ENCODE measurements at places on chromosomes 4 and X. TPM values are rescaled to one million over a fixed set of nuclear protein-coding genes. Genes with fewer than 3 reads are reported as not detected.
A peak's percentile ranks its signal among the peaks of the same experiment; 100 is the strongest.

KLHL4 gene
- not detected for total RNA-seq

CCDC158 gene
- not detected for total RNA-seq

FOXO4 gene
- total RNA-seq: 10.7 TPM

TAF7L gene
- not detected for total RNA-seq

RNF128 gene
- total RNA-seq: not detected

ERAS gene
- not detected for total RNA-seq

GRPR gene
- total RNA-seq: not detected

SPOCK3 gene
- total RNA-seq: not detected

NPFFR2 gene
- total RNA-seq: not detected

PRSS12 gene
- total RNA-seq: not detected

ATP2B3 gene
- not detected for total RNA-seq

PPARGC1A gene
- total RNA-seq: not detected

GUCY1A1 gene
- not detected for total RNA-seq

GRCh38 chr4:7254736-7255487 is 62.6 kb downstream of the SORCS2 start:
- no peak for DNase-seq

GRCh38 chrX:117936118-117936517 is 180.5 kb downstream of the KLHL13 start:
- no peak for DNase-seq

DNA sequence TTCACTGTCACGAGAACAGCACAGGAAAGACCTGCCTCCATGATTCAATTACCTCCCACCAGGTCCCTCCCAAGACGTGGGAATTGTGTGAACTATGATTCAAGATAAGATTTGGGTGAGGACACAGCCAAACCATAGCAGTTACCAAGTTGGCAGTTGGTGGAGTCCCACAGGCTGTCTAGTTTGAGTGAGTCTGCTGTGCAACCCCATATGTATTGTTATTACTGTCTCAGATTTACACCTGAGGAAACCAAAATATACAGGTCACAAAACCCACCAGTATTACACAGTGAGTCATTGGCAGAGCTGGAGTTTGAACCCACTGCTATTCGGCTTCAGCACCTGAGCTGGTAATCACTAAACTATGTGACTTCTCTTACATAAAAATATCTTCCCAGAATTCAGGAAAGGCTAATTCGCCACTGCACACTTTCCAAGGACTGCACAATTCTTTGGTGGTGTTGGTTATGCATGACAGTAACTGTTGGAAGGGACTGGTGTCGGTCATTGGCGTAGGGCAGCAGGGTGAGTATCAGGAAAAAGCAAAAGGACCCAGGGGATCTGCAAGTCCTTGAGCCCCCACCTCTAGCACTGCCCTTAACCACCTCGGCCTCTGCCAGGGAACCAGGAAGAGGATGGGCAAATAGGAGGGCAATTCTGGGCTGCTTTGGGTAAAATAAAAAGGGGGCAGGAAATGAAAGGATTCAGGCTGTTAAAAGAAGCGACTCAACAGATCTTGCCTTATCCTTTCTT is 110.1 kb downstream of the USP46 start:
- no peak for DNase-seq

- DNase-seq: no peak
Observed at GRCh38 chr4:37223732-37224131, 20.8 kb upstream of the NWD2 start.

DNA sequence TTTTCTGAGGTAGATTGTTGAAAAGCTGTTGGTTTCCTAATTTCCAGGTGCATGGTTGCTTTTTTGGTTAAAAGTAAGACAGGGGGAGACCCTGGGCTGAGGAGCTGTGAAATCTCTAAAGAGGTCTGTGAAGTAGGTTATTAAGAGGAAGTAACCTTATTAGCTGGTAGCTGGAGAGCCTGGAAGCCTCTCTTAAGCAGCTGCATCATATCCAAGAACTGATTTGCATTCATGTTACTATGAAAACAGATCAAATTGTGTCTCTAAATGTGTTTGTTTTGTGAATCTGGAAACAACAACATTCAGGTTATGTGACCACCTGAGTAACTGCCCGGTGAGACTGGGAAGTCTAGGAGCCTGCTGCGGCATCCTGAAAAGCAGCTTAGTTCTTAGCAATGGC is 54.1 kb downstream of the ARHGAP10 start:
- no peak for DNase-seq

GRCh38 chr4:182578402-182578801 is 335.2 kb downstream of the TENM3 start:
- no peak for DNase-seq

GRCh38 chr4:173367946-173368345 is 2.8 kb upstream of the SAP30 start:
- DNase-seq: no peak

- no peak for DNase-seq
Observed at GRCh38 chrX:1025413-1025812, 187.0 kb downstream of the CRLF2 start.

DNA sequence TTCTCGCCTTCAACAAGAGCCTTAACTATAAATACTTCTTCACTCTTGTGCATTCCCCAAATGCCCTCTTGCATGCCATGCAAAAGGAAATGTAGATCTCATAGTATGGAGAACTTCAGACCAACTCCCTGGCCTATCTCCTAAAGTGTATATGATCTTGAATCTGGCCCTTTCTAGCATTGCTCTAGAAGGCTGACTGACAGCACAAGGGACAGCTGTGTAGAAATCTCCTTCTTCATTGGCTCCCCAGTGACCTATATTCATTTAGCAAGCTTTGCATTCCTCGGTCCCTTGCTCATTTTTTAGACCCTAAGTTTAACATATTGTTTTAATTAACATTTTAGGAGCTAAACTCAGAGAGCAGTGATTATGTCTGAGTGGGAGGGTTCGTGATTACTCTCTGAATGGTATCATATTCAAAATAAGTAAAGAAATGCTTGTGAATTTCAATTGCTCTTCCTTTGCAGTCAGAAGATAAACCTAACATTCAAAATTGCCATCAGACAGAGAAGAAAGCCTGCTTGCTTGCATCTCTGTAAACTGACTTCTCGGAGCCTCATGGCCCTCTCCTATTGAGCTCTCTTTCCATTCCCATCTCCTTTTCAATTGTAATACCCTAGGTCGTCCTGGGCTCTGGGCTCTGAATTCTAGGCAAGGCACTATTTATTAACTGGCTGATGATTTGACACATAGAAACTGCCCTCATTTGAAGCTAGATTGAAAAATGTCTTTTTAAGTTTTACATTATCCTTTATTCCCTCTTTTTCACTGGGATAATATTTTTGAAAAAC is 120.3 kb upstream of the PRKG2 start:
- no peak for DNase-seq

GRCh38 chr4:4182835-4183568 is 43.7 kb downstream of the OTOP1 start:
- DNase-seq: peak; percentile 49

DNA sequence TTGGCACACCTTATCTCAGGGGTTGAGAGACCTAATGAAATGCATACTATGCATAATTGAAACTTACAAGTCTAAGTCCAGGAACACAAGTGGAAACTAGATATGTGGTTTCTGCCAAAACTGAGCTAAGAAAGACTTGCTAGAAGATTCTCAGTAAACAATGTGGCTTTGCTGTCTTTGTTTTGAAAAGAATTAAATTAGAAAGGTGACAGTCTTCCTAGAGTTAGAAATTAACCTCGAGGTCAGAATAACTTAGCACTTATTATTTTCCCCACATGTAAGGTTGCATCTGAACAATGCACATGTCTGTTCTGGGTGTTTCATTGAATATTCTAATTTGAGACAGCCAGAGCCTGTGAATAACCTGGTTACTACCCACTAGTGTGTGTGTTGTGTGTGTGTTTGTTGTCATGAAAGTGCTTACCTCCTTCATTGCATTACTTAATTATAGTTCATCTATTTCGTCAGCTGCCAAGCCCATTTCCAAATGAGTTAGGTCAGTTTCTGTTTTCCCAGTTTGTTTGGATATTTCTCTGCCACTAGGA is 1.5 kb downstream of the EREG start:
- no peak for DNase-seq

DNA sequence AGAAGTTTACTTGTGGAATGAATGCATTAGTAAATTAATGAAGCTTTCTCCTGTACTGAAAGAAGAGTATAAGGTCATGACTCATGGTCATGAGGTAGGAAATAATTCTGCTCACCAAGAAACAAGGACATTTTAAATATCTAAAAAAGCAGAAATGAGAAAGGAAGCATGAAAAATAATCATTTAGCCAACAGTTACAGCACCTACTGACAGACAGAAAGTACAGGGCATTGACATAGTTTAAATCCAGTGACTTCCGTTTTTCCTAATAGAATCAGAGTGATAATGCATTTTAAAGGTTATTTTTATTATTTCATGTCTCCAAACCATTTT is 30.5 kb upstream of the ACSL1 start:
- DNase-seq: no peak

DNA sequence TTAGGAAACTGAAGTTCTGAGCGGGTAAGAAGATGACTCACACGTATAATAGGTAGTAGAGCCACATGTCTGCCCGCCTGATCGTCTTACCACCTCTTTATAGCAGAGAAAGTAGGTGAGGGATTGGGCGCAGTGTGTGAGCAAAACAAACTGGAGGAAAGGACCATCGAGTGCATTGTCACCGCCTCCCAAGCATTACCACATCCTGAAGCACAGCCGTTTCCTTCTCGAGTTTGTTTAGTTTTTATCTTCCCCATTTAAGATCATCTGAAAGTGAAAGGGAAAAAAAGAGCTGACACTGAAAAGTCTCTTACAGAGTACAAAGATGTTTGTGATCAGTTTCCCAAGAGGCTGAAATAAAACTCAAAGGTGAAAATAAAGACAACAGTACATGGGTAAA is 14.8 kb downstream of the PDK3 start:
- DNase-seq: peak; percentile 85

DNA sequence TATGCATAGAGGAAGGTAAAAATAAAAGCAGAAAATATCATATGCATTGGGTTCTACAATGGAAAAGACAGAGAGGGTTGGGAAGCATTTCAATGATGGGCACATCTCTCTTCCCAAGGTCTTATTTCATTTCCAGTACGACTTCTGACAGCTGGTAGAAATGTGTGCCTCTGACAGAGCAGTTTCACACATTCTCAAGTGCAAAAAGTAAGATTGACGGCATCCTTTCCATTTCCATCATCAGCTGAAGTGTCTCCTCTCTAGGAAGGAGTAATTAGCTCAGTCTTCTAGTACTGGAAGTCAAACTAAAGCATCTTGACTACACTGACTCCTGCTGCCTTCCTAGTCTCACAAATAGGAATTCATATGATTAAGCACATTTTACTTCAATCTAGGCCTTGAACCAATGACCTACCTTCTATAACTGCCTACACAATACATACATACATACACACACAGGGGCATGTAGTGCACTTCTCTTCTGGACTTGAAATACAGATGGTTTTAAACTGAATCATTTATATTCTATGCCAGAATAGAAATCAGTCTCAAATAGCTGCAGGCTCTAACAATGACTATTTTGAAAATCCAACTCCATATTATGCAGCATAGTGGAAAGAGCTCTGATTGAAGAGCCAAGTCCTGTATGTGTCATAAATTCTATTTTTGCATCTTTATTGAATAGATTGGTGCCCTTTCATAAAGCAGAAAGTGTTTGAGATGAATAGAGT is 473.4 kb downstream of the INPP4B start:
- no peak for DNase-seq

- peak; percentile 27 for DNase-seq
Observed at GRCh38 chr4:186144946-186145569, 40.6 kb downstream of the FAM149A start.

- peak; percentile 46 for DNase-seq
Observed at GRCh38 chrX:129754056-129755024, 15.6 kb downstream of the XPNPEP2 start.

GRCh38 chr4:98786866-98787265 is 128.5 kb upstream of the TSPAN5 start:
- no peak for DNase-seq

DNA sequence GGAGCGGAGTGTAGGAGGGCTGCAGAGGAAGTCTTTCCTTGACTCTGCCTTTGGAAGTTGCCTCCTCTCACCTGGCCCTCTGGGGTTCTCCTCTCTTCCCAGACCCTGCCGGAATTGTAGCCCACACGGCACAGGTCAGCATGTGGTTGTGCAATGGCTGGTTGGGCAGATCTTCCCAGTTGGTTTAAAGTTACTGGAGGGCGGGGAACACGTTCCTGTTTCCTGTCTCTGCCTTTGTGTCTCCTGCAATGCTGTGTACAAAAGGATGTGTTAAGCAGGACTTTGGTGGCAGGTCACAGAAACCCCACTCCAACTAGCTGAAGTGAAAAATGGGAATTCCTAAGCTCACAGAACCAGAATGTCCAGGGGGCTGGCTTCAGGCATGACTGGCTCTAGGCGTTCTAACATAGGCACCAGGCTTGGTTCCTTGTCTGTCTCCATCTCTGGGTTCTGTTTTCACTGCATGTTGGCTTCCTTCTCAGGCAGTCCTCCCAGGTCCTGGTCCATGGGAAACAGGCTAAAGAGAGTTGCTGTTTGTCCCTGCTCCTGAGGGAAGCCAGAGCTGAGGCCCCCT is 19.9 kb downstream of the SORCS2 start:
- DNase-seq: no peak

DNA sequence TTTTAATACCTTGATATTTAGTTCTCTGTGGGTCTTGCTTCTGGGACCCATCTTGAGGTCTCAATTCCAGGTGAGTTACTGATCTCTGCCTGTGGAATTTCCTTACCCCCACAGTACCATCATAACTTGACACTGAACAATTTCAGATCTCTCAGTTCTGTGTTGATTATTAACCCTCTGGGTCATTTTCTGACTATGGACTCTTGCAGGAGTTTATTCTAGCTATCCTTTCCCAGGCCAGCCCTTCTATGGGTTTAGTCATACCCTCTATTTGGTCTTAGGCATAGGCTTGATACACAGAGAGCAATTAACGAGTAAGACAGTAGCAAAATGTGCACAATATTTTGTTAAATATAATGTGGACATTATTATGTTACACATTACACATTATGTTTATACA is 3.7 kb upstream of the SPARCL1 start:
- DNase-seq: no peak

DNA sequence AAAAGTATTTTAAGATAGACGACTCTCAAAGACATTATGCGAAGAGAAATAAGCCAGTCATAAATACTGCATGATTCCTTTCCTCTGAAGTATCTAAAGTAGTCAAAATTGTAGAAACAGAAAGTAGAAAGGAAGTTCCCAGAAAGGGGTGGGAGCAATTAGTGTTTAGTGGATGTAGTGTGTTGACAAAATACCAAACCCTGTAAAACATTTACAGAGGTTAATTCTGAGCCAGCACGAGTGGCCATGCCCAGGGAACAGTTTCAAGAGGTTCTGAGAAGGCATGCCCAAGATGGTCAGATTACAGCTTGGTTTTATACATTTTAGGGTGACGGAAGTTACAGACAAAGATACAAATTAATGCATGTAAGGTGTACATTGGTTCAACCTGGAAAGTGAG is 34.4 kb upstream of the SLC25A4 start:
- DNase-seq: no peak

- no peak for DNase-seq
Observed at GRCh38 chr4:8396762-8397406, 43.6 kb downstream of the ACOX3 start.

DNA sequence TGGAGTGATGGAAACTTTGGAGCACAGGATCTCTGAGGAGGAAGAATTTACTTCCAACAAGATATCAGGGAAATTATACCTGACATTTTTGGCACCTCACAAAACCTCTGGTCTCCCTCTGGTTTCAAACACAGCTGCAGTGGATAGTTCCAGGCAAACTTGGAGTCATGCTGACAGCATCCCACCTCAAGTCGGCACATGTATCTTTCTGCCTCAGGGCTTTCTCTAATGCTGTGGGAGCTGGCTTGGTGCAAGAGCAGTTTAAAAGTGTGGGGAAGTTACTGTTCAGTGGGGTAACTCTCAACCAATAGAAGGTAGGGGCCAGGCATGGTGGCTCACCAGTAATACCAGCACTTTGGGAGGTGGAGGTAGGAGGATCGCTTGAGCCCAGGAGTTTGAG is 207.1 kb upstream of the NHS start:
- no peak for DNase-seq

Measured in activated CD4-positive, alpha-beta memory T cell treated with anti-CD3 and anti-CD28 coated beads for 36 hours (primary cell).